Stimulated activated CD8-positive, alpha-beta memory T cell treated with anti-CD3 and anti-CD28 coated beads, Interleukin-4, amount 100 ng/mL, for 1 hour (primary cell): ENCODE measurements at places on chromosomes 5 and 9.

- no peak for DNase-seq
These were observed 22.9 kb downstream of the PROP1 start for GRCh38 chr5:177973066-177973635.

DNA sequence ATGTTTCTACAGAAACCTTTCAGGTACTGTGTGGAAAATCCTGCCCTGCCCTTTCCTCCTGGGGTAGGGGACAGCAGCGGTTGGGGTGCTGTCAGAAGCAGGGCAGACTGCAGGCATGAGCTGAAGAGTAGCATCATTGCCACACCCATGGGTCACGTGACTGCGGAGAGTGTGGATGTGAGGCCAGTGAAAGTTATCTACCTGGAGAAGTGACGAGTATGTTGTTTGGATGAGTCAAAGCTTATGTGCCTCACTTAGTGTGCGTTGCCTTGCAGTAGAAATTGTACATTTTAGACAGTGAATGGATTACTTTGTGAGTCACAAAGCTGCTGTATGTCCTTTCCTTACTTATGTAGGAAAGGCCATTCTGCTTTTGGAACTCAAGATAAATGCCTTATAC, 21.7 kb upstream of the ACTBL2 start:
- no peak for DNase-seq

GRCh38 chr9:35862328-35862727, 7.9 kb downstream of the OR13J1 start:
- no peak for DNase-seq

DNA sequence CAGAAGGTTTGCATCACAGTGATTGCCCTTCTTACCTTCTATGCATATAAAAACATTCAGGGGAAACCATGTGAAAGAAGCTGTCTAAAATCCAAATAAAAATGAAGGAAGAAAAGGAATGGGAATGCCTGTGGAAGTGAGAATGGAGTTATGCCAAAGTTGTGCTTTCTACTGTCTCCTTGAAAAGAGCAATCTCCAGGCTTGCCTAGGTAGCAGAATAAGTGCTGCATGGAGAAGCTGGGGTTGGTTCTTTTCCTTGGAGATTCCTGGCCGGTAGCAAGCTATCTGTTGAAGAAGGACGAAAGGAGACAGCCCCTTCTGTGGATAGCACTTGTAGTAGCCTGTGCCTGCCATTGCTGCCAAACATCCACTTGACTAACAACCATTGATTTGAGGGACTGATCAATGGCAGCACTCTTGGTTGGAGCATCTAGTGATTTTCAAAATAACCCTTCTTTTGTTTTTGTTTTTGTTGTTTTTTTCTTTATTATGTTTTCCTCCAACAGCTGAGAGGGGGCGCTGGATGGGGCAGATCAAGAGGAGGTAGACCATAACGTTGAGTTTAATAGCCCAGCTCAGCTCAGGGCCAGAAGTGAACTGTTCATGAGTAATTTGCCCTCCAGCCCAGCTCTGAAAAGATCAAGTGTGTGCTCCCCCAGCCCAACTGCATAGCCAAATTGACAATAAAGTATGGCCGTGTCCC, 1.6 kb downstream of the PLCXD3 start:
- no peak for DNase-seq

DNA sequence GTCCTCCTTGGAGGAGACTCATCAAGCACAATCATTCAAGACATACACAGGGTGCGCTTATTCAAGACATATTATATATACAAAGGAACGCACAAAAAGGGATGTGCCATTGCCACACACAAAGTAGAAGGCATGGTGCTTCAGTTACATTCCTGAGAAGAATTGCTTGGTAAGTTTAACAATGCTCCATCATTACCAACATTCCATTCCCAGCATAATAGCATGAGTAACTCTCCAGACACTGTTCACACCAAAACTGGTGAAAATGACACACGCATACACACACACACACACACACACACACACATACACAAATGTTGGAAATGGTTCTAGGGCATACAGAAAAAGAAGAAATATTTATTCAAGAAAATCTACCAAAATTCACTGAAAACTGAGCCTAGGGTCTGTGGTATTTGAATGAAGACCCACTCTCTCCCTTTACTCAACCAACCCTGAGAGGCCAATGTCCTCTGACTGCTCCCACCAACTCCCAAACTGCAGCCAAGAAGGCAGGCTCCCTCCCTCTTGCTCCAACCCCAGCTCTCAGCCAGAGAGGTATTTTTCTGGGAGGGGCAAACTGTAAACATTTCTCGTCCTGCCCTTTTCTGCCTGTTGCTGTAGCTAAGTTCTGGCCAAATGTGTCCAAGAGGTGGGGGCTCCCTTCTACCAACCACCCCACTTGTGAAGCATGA, 19.9 kb downstream of the UGT3A1 start:
- DNase-seq: no peak

DNA sequence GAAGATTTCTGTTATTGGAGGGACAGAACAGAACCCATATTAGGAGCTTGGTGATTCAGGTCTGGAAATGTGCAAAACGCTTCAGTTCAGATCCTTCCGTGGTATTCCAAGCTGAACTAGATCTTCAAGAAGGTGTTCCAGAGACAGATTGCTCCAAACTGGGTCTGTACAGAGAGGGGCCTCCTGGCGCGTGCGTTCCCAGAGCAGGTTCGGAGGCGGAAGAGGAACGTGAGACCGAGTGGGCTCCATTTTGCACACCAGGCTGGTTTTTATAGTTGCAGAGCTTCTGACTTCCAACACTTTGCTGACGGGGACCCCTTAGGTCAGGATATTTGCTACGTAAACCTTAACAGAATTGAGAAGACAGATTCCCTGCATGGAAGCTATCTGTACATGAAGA, 16.7 kb upstream of the RPL26L1 start:
- no peak for DNase-seq

- no peak for DNase-seq
These were observed 790 bp upstream of the IARS1 start for GRCh38 chr9:92294297-92294676.

DNA sequence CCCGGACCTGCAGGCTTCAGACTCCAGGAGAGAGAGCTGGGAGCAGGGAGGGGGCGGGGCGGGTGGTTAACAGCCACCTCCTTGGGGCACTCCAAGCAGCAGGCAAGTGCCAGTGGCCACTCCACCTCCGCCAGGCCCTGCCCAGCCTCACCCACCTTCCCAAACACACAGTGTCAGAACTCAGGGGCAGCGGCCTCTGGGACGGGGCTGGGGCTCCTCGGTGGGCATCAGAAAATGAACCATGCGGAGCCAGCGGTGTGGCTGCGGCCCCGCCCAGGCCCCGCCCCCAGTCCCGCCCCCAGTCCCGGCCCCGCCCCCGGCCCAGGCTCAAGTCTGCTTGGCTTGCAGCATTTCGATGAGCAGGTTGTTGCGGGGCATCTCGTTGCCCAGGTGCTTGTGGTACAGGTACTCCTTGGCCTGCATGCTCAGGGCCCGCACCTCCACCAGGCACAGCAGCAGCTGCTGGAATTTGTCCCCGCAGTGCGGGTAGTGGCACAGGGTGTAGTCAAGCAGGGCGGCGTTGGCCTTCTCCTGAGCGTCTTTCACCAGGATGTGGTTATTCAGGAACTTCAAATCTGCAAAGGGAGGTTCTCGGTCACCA, 24.7 kb downstream of the NR5A1 start:
- no peak for DNase-seq

GRCh38 chr9:135783540-135784245, 81.7 kb downstream of the KCNT1 start:
- no peak for DNase-seq

- no peak for DNase-seq
These were observed 78.8 kb downstream of the GIN1 start for GRCh38 chr5:103041071-103041676.

DNA sequence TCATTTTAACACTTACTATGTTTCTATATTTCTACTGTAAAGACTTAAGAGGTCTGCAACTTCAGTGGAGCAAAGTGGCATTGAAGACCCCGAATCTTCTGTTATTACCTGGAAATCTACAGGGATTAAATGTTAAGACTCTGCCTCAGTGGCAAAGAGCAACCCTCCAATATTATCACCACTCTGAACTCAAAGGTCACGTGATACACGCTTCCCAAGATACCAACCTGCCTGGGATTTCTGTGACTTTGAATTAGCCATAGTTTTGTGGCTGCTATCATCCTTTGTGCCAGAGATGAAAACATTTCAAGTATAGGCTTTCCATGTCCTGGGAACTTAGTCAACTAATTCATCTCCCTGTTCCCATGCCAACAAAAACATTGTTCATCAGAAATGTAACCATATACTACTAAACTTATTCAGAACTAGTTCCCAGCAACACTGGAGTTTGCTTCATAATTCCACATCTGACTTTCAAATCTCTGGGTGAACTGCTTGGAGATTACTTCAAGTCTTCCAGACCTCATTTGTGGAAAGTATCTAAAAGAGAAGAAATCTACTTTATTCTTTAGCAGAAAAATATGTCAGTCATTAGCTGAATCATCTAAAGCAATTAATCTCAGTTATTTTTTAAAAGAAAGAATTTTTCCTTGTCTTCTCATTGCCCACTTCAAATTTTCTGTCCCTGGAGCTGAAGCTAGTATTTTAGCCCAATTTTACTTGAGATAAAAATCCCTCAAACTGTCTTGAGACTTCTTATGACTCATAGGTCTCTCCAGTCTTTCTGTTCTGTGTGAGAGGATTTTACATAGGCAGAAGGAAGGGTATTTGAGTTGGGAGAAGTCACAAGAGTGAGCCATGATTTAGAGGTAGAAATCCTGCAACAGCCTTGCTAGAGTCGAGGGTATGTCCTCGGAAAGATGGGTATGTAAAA, 83.0 kb downstream of the ZNF462 start:
- no peak for DNase-seq

GRCh38 chr5:82295144-82295543, 17.0 kb upstream of the RPS23 start:
- no peak for DNase-seq

- DNase-seq: peak; percentile 8
These were observed 144.6 kb downstream of the CETN3 start for GRCh38 chr5:90264689-90265544.

- DNase-seq: no peak
These were observed 143.6 kb downstream of the CEMIP2 start for GRCh38 chr9:71624728-71625127.

DNA sequence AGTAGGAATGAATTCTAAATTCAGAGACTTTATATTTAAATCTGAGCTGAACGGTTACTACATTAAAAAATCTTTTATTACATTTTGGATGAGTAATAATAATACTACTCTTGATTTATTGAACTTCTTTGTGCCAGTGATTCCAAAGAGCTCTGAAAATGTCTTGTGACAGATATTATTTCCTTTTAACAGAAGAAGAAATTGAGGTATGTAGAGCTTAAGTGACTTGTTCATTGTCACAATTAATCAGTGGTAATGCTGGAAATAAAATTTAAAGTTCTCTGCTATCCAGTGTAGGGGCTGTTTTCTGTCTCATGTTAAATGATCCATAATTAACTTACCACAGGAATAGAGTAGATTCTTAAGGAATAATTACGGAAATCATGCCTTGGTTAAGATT, 335.3 kb downstream of the KIAA0825 start:
- DNase-seq: no peak

DNA sequence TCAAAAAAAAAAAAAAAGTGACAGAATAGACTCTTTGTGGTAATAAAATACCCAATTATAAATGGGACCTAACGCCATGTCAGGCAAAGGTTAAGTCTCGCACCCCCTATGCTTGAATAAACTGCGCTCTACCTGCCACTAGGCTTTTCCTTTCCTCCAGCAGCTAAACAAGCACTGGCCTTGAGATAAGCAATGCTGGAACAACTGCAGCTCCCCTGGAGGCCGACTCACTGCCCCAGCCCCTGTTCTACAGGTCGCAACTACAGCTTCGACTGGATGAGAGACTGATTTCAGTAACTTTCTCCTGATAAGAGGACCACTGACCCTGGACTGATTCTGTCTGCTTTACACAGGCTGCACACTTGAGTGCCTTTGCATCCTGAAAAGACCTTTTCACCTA, 210.2 kb downstream of the HSPA4 start:
- DNase-seq: no peak

DNA sequence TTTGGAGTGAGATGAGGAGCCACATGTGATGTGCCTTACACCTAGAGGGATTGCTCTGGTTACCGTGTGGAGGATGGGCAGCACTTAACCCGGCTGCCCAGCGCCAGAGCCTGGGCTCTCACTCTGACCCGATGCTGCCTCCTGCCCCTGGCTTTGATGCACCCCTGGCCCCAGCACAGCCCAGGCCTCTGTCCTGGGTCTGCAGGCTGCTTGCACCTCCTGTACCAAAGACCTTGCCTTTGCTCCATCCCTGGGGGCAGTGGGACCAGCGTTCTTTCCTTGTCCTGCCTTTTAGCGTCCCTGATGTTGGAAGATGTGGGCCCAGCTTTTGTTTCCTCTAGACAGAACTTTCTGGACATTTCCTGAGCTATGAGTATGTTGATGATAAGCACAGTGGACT, 40.4 kb downstream of the FGF18 start:
- no peak for DNase-seq

- DNase-seq: no peak
These were observed 21.4 kb downstream of the MEGF10 start for GRCh38 chr5:127311781-127312525.

GRCh38 chr9:87883990-87884389, 1.3 kb downstream of the SPATA31E1 start:
- DNase-seq: no peak

DNA sequence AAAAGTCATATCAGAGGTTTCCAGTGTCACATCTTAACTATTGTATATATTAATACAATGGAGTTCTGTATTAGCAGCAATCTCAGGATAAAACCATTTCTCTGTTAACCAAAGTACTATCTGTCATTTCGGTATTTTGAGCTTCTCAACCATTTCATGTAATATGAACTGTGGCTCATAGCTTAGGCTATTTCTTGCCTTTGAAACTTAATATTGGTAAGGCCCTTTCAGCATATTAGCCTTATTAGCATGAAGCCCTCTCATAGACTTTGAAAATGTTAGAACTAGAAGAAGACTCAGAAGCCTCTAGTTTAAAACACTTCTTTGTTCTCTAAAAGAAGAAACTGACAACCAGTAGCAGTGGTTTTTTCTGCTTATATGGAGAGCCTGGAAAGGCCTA, 731 bp downstream of the CAVIN4 start:
- no peak for DNase-seq

- DNase-seq: no peak
These were observed 408.9 kb upstream of the DMAC1 start for GRCh38 chr9:8208465-8208864.
